ENCODE measurements at places on chromosomes 6 and 20. TPM values are rescaled to one million over a fixed set of nuclear protein-coding genes. Genes with fewer than 3 reads are reported as not detected.

MAP7 gene
- total RNA-seq: 28.4 TPM

DPPA5 gene
- not detected for total RNA-seq

DNA sequence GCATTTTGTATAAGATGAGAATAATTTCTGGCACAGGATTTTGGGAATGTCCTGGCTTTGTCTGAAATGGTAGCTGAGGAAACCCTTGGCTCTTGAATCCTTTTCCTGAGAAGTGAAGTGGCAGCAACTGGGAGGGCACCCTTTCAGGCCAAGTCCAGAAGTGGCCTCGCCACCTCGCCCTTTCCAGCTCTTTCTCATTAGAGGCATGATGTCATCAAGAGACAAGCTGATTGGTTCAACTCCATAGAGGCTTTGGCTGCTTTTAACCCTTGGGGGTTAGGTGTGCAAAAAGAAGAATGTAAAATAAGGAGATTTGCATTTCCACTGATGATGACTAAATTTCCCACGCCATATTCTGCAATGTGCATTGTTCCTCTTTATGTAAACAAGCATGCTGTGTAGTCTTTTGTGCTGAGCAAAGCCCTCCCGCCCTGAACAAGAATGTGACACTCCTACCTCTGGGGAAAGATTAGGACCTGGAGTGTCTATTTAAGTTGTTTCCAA lies 116.5 kb downstream of the TCP11 start:
- DNase-seq: peak; percentile 66

DNA sequence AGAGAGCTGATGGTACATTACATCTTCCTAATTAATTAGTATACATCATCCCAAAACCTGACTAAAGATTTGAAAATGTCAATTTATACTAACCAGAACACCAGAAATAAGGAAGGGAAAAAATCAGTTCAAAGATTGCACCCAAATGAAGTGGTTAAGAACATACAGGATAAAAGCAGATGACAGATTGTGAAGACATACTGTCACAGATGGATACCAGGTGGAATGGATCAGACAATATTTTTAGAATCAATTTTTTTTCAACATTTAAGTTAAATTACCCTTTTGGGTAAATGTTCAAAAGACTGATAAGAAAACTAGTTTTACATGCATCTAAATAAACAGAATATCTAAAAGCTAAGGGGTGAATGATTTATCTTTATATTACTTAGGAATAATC lies 47.6 kb downstream of the EPHA7 start:
- DNase-seq: no peak

GRCh38 chr6:23329086-23329485 lies 759.7 kb downstream of the HDGFL1 start:
- DNase-seq: no peak

CDH4 gene
- total RNA-seq: not detected

RAD21L1 gene
- not detected for total RNA-seq

SPDEF gene
- total RNA-seq: 13.8 TPM

DNA sequence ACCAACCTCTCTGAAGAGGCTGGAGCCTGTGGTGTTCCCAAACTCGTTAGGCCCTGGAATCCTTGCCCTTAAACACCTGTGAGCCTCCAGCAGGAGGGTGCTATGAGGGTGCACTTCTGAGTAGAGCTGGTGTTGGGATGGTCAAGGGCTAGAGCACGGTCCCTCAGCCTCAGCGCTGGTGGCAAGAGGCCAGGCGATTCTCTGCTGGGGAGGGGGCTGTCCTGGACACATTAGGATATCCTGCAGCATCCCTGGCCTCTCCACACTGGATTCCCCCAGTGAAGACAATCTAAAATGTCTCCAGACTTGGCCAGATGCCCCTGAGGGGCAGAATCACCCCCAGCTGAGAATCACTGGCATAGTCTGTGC lies 157.8 kb downstream of the SYCP2 start:
- no peak for DNase-seq

OR2B6 gene
- total RNA-seq: not detected

DNA sequence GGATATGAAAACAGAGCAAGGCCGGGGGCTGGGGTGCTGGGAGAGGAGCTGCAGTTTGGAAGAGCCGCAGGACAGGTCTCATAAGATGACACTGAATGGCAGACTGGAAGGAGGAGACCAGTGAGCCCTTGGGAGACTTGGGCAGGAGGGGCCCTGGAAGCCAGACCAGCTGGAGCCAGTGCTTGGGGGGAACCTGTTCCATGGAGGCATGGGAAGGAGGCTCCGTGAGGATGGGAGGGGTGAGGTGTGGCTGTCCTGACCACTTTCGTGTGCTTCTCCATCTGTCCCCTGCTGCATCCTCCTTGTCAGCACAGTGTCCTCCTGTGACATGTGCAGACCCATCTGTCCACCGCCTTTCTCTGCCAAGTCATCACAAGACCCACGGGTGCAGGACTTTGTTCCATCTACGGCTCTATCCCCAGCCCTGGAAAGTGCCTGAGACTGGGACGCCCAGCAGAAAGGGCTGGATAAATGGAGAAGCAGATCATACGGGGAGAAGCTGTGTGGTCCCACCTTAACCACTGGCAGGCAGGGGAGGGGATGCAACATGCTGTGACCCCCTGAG lies 84.8 kb upstream of the MPC1 start:
- DNase-seq: no peak

DNA sequence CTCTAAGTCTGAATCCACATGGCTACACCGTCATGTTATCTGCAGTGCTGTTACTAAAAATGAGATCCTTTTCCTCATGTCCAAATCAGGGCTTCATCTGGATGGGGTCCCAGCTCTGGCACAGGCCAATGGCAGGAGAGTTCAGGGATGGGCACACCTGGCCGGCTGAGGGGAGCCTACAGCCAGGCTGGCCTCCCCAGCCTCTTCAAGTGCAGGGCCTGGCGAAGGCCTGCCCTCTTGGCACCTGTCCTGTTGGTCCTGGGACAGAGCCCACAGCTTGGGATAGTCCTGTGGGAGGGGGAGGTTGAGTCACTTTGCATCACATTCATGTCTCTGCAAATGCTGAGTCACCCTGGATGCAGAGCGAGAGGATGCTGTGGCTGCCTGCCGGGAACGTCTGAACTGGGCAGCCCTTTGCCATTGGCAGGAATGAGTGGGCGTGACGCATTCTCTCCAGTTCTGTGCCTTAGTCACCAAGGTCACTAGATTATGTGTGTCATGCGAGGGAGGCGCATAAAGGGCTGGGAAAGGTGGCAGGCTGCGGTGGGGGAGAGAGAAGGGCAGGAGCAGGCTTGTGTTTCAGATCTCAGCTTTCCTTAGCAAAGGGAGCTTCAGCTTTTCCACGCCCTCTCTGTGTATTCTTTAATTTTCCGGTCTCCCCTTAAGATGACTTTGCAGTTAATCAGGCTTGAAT lies 223.2 kb upstream of the ECI2 start:
- peak; percentile 85 for DNase-seq

GRCh38 chr6:53585208-53585900 lies 40.5 kb upstream of the GCLC start:
- no peak for DNase-seq

SCUBE3 gene
- total RNA-seq: 11.6 TPM

DNA sequence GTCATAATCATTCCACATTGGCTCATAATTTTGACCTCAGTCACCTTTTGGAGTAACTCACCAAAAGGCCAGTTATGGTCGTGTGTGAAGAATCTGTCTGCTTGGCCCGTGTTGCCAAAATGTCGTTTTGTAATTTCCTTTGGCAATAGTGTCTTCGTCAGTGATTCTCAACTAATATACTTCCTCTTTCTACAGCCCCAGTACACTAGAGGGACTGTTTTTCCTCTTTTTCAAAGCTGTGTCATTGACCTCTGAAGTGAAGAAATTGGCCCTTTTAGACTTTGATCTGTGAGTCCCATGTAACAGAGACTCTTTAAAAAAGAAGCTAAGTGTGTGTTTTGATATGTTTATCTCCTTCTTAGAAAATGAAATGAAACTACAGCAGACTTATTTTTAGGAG lies 5.2 kb downstream of the FOXO3 start:
- DNase-seq: no peak

EPPIN gene
- not detected for total RNA-seq

CST7 gene
- total RNA-seq: 1.7 TPM

MTHFD1L gene
- 7.1 TPM for total RNA-seq

- DNase-seq: no peak
These were observed 120.0 kb upstream of the RREB1 start for GRCh38 chr6:6987749-6988148.

DNA sequence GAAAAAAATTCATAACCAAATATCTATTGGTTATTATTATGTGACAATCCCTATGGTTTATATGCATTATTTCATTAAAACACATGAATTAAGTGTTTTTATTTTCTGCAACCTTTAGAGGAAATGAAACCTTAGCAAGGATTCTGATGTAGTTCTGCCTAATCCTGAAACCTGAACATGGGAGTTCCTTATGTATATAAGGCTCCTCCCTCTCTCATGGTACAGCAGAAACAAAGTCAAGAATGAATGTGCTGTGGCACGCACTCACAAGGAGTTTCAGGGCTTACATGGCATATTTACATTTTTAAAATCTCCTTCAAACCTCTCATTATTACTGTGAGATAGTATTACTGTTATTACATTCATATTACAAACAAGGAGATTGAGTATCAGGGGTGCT lies 426.4 kb upstream of the CITED2 start:
- no peak for DNase-seq

GRCh38 chr6:106520711-106521401 lies 108.4 kb downstream of the RTN4IP1 start:
- no peak for DNase-seq

SLC17A3 gene
- not detected for total RNA-seq

MLN gene
- not detected for total RNA-seq

HDGFL1 gene
- total RNA-seq: not detected

- DNase-seq: no peak
These were observed 88.6 kb upstream of the SLC35F1 start for GRCh38 chr6:117818449-117818848.

BANF2 gene
- not detected for total RNA-seq

DNA sequence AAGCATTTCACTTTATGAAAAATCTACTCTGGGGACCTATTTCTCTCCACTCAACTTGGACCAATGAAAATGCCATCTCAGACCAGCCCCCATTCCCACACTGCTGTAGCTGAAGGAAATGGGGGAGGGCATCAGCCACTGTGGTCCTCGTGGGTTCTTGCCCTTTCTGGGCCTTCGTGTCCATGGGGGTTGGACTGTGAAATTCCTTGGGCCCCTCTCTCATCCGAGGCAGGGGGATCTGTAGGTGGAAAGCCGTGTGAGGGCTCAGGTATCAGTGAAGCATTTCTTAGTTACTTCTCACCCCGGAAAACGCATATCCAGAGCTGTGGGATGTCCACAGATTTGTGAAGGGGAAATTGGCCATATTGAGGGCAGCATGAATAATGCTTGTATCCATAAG lies 147.9 kb downstream of the CDC5L start:
- no peak for DNase-seq

LPA gene
- 0.22 TPM for total RNA-seq

DNA sequence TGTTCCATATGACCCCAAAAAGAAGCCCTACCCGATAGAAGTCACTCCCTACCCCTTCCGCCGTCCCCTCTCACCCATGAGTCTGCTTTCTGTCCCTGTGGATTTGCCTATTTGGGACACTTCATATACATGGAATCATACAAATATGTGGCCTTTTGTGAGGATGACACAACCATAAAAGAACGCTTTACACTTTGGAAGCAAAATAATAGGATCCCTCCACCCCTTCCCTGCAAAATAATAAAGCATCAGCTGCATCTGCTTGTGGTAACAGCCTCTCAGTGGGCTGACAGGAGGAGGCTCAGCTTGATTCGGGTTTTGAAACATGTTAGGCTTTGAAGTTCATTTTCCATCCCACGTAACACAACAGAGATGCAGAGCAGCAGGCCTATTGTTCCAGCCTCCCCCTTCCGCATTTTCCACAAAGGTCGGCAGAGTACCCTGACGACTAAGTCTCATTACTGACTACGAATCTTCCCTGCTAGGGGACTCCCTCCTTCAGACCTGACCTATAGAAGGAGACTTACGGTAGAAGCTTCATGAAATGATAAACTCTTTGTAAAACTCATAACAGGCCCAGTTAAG lies 99.1 kb downstream of the ALDH8A1 start:
- DNase-seq: no peak

DNA sequence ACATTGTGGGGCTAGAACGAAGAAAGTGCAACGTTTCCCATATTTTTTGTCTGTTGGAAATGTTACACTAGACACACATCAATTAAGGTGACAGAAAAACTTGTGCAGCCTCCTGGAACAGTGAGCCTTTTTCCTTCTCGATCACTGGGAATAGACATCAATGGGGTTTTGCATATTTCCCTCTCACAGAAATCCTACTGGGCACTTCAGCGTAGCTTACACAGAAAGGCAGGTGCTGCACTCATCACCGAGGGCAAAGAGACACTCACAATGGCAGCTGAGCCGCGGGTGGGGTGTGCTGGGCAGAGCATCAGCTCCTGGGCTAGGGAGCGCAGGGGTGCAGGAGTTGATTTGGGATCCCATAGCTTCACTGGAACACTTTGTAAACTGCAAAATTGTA lies 64.5 kb downstream of the THBS2 start:
- DNase-seq: no peak
